Endothelial cell (in vitro differentiated cells): ENCODE measurements at places on chromosomes 12 and 14. TPM values are rescaled to one million over a fixed set of nuclear protein-coding genes. Genes with fewer than 3 reads are reported as not detected.

The IKBIP gene
- 47.4 TPM for total RNA-seq

DNA sequence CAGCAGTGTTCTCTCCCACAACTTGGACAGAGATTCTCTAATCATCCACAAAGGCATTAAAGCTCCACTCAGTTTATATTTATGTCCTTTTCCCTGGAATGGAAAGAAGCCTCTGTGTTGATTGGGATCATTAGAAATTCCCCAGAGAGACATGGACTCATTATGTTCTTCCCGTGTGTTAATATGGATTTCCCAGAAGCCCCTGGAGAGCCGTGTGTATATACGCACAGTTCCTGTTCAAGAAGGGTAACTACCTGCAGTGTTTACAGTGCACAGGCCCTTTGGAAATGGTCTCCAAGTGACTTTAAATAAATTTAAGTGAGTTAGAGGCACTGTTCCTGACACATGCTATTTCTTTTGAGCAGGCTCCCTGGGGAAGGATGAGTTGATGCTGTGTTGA, 428.0 kb upstream of the TMTC1 start:
- no peak overlapping the region for H3K27ac ChIP-seq
- H3K4me3 ChIP-seq: no peak overlapping the region
- H3K36me3 ChIP-seq: no peaks in the 10 kb centered on the region
- H3K4me1 ChIP-seq: no peaks in the 10 kb centered on the region
- no peak for DNase-seq
- no peaks in the 10 kb centered on the region for H3K27me3 ChIP-seq

The RNU4-1 gene
- 6,066 TPM for total RNA-seq

The TPH2 gene
- 0.10 TPM for total RNA-seq

The CACNB3 gene
- 83.1 TPM for total RNA-seq

The TRMT61A gene
- total RNA-seq: 6.1 TPM

GRCh38 chr12:47091009-47091408, 11.2 kb upstream of the AMIGO2 start:
- H3K36me3 ChIP-seq: no peaks in the 10 kb centered on the region
- no peak for DNase-seq
- no peak overlapping the region for H3K27ac ChIP-seq
- H3K4me3 ChIP-seq: no peak overlapping the region
- no peaks in the 10 kb centered on the region for H3K27me3 ChIP-seq

DNA sequence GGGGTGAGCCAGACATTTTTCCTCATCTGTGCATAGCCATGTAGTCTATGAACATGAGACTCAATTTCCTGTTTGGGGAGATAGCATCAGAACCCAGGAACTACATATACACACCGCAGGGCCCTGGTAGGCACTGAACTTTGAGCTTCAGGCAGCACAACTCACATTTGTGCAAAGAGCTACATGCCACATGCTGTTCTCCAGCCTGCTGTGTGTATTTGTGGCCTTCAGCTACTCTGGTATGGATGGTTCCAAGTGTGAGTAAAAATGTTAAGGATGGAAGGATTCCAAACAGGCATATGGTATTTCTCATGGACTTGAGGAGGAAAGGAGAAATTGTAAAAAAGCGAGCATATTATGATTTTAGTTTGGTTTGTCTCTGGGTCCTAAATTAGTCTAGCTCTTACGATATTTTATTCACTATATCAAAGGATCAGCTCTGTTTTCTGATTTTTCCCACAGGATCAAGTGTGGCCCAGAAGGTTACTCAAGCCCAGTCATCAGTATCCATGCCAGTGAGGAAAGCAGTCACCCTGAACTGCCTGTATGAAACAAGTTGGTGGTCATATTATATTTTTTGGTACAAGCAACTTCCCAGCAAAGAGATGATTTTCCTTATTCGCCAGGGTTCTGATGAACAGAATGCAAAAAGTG, 422.4 kb upstream of the OR4E1 start:
- no peak for DNase-seq
- no peaks in the 10 kb centered on the region for H3K4me1 ChIP-seq
- no peaks in the 10 kb centered on the region for H3K36me3 ChIP-seq
- no peak overlapping the region for H3K27ac ChIP-seq
- H3K27me3 ChIP-seq: no peaks in the 10 kb centered on the region

The SCN8A gene
- total RNA-seq: 5.0 TPM

The GPRC5A gene
- 3.4 TPM for total RNA-seq

The KRT79 gene
- not detected for total RNA-seq

DNA sequence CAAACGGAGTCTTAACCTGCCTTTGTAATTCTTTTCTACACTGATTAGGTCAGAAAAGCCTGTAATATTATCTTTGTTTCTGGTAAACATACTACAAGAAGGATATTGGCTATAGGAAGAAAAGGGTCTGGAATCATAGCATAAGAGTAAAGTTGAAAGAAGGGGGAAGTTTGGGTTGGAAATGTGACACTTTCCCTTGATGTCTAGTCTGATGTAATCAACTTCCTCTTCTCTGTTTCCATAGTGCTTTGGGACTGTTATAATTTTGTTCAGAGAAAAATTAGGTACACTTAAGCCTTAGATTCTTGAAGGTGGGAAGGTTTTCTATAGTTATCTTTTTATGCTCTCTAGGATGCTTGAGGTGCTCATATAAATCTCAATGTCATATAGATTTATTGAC, 322.2 kb downstream of the AEBP2 start:
- H3K27ac ChIP-seq: no peak overlapping the region
- H3K4me1 ChIP-seq: no peaks in the 10 kb centered on the region
- H3K36me3 ChIP-seq: no peaks in the 10 kb centered on the region
- DNase-seq: no peak

The NTS gene
- total RNA-seq: 79.2 TPM

The TBX3 gene
- 0.41 TPM for total RNA-seq

GRCh38 chr14:28412077-28412476, 354.5 kb upstream of the FOXG1 start:
- no peak for DNase-seq
- H3K4me3 ChIP-seq: no peak overlapping the region
- no peaks in the 10 kb centered on the region for H3K4me1 ChIP-seq
- peaks cover 3% of the 10 kb centered on the region for H3K27me3 ChIP-seq
- H3K27ac ChIP-seq: no peak overlapping the region
- H3K36me3 ChIP-seq: no peaks in the 10 kb centered on the region

DNA sequence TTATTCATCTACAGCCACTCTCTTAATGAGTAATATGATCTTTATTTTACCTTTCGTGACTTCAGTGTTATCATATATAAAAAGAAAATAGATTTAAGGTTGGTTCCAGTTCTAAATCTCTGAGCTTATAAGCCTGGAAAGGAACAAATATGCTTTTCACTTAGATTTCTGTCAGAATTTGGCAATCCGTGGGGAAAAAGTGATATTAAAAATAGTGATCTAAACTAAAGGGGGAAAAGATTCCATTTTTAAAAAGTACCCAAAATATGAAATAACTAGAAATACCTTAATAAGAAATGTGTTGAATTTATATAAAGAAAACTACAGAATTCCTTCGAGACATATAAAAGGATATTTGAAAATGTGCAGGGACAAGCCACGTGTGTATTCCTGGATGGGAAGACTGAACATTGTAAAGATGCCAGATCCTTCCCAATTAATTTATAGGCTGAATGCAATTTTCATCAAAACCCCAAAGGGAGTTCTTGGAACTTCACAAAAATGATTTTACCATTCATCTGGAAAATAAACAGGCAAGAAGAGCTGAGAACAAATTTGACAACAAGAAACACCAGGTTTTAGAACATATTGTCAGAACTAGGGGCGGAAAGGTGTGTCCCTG, 142.5 kb downstream of the EFCAB11 start:
- H3K36me3 ChIP-seq: no peaks in the 10 kb centered on the region
- peaks cover 1% of the 10 kb centered on the region for H3K27me3 ChIP-seq
- no peak for DNase-seq
- H3K27ac ChIP-seq: no peak overlapping the region
- H3K4me3 ChIP-seq: no peak overlapping the region

The NEUROD4 gene
- total RNA-seq: not detected

The LRRC43 gene
- total RNA-seq: 0.31 TPM

The KRT83 gene
- total RNA-seq: not detected

GRCh38 chr12:11164384-11164783, 6.6 kb upstream of the SMIM10L1 start:
- no peak overlapping the region for H3K4me3 ChIP-seq
- H3K27me3 ChIP-seq: peaks cover 2% of the 10 kb centered on the region
- no peak for DNase-seq
- no peak overlapping the region for H3K27ac ChIP-seq
- H3K36me3 ChIP-seq: peaks cover 7% of the 10 kb centered on the region

DNA sequence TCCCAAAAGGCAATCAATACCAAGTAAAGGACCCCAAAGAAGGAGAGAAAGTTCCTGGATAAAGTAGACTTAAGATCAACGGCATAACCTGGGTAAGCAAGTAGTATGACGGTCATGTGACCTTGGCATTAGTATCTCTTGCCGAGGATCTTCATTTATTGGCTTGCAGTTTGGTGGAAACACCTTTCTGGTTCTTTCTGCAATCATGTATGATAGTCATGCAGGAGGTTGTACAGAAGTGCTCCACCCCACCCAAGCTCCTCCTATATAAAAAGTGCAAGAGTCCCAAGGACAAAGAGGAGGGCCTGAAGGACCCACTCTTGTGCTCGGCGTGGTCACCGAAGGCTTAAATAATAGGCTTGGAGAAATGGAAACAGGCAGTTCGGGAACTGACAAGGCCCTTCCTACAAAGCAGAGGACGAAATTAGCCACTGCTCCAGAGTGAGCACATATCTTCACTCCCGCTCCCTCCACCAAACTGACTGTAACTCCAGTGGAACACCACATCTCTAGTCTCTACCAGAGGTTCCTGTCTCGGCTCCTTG, 750 bp downstream of the CS start:
- no peak overlapping the region for H3K27ac ChIP-seq
- peak overlapping the region; percentile 97 for H3K4me3 ChIP-seq
- H3K27me3 ChIP-seq: peaks cover 7% of the 10 kb centered on the region
- DNase-seq: no peak
- H3K36me3 ChIP-seq: peaks cover 4% of the 10 kb centered on the region

- peaks cover 4% of the 10 kb centered on the region for H3K27me3 ChIP-seq
- no peaks in the 10 kb centered on the region for H3K4me1 ChIP-seq
- no peak overlapping the region for H3K27ac ChIP-seq
Observed at GRCh38 chr12:131003716-131004045, 50.0 kb downstream of the ADGRD1 start.

DNA sequence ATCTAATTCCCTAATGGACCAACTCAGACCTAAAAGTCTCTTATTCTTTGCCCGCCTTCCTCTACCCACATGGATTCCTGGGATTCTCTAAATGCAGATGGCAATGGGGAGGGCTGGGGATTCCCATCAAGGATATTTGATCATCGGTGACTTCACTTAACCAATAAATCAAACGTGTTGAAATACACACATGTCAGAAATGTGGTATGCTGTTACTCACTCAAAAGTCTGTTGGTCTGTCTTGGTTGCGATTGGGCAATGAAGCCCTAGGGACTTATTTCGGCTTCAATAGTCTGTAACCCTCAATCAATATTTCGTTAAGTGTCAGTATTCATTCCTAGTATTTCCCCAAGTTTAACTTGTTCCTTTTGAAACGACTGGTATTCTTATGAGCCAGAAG, 117.2 kb upstream of the DIO3 start:
- H3K4me3 ChIP-seq: no peak overlapping the region
- H3K4me1 ChIP-seq: no peaks in the 10 kb centered on the region
- no peaks in the 10 kb centered on the region for H3K36me3 ChIP-seq
- H3K27me3 ChIP-seq: peaks cover 5% of the 10 kb centered on the region
- DNase-seq: no peak

The CLEC2A gene
- total RNA-seq: not detected

- H3K27me3 ChIP-seq: no peaks in the 10 kb centered on the region
- no peak overlapping the region for H3K4me3 ChIP-seq
- peaks cover 6% of the 10 kb centered on the region for H3K4me1 ChIP-seq
Observed at GRCh38 chr14:72253503-72253902, 321.3 kb downstream of the RGS6 start.

- peaks cover 1% of the 10 kb centered on the region for H3K27me3 ChIP-seq
- no peaks in the 10 kb centered on the region for H3K36me3 ChIP-seq
- H3K4me1 ChIP-seq: no peaks in the 10 kb centered on the region
- no peak for DNase-seq
- no peak overlapping the region for H3K27ac ChIP-seq
Observed at GRCh38 chr14:25628978-25629377, 579.0 kb upstream of the STXBP6 start.

GRCh38 chr14:99718031-99718810, 34.1 kb downstream of the CYP46A1 start:
- H3K4me1 ChIP-seq: no peaks in the 10 kb centered on the region
- H3K36me3 ChIP-seq: peaks cover 3% of the 10 kb centered on the region
- H3K27ac ChIP-seq: no peak overlapping the region

The CLEC6A gene
- total RNA-seq: not detected

DNA sequence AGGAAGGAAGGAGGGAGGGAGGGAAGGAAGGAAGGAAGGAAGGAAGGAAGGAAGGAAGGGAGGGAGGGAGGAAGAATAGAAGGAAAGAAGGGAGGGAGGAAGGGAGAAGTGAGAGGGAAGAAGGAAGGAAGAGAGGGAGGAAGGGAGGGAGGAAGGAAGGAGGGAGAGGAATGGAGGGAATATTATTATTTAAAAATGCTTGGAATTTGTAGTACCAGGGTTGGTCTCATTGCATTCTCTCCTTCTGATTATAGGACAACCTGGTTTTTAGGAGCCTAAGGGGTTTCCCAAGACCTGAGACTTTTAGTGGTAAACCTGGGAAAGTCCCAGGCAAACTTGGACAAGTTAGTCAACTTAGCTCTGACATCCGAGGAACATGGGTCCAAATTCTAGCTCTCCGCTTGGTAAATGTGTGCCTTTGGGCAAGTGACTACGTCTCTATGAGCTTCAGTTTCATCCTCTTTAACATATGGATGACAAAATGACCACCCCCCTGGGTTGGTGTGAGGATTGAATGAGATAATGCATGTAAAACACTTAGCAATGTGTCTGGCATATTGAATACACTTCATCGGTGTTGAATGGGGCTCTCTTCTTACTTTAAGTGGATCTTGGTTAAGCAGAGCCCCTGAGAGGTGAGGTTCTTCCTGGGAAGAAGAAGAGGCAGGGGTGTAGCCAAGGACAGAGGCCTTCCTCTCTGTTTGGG, 690.7 kb upstream of the TBX3 start:
- H3K36me3 ChIP-seq: peaks cover 3% of the 10 kb centered on the region
- no peak for DNase-seq
- H3K4me1 ChIP-seq: no peaks in the 10 kb centered on the region
- H3K27me3 ChIP-seq: no peaks in the 10 kb centered on the region

DNA sequence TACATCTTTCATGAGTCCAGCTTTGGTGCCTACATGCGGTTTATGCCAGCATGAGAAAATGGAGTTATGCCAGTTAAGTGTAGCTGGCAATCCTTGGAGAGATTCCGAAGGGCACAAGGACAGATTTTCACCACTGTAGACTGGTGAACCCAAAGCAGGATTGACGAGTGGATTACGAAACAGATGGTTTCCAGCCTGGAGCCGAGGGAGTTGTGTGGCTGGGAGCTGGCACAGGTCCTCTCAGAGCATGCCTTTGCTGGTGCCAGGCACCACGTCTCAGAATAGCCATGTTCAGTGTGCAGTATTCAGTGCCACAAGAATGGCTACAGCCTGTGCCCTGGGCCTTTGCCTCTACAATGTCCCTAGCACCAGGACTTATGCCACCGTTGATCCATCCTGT, 13.2 kb downstream of the KCNH3 start:
- H3K36me3 ChIP-seq: peaks cover 4% of the 10 kb centered on the region
- peaks cover 12% of the 10 kb centered on the region for H3K4me1 ChIP-seq
- H3K27me3 ChIP-seq: peaks cover 28% of the 10 kb centered on the region
- H3K4me3 ChIP-seq: no peak overlapping the region
- DNase-seq: no peak
